Stimulated activated CD8-positive, alpha-beta memory T cell treated with anti-CD3 and anti-CD28 coated beads, Interleukin-12 subunit alpha, Interleukin-12 subunit beta, amount 100 ng/mL, for 4 hours (primary cell): ENCODE measurements at places on chromosomes 2 and 18.

DNA sequence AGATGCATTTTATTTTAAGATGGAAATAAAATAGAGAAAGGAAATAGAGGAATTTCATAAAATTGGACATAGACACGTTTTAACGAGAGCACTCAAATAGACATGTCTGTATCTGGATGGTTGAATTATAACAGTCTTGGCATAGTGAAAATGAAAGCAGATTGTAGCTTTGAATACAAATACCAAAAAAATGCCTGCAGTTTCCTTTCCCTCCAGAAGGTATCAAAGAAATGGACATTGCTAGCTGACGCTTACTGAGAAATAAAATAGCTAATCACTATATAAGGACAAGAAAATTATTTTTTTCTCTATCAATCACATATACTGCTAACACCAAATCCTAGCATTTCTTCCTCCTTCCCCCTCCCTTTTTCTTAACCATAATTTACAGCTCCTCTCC lies 11.4 kb upstream of the MAPRE2 start:
- DNase-seq: no peak

DNA sequence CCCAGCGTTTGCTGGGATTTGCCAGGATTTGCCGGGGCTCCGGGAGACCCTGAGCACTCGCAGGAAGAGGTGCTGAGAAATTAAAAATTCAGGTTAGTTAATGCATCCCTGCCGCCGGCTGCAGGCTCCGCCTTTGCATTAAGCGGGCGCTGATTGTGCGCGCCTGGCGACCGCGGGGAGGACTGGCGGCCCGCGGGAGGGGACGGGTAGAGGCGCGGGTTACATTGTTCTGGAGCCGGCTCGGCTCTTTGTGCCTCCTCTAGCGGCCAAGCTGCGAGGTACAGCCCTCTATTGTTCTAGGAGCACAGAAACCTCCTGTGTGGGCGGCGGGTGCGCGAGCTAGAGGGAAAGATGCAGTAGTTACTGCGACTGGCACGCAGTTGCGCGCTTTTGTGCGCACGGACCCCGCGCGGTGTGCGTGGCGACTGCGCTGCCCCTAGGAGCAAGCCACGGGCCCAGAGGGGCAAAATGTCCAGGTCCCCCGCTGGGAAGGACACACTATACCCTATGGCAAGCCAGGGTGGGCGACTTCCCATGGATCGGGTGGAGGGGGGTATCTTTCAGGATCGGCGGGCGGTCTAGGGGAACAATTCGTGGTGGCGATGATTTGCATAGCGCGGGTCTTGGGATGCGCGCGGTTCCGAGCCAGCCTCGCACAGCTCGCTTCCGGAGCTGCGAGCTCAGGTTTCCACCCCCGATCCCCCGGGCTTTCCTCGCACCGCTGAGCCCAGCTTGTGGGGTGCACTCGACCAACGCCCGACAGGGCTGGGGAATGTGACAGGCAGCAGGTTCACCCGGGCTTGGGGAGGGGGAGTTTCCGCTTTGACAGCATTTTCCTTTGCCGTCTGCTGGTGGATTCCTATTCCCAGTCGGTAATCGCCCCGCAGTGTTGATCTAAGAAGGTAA lies 2.8 kb downstream of the ONECUT2 start:
- no peak for DNase-seq

- no peak for DNase-seq
Measured at GRCh38 chr18:77133835-77134496, 1.4 kb upstream of the MBP start.

- DNase-seq: no peak
Measured at GRCh38 chr2:74206180-74206688, 7.8 kb downstream of the MTHFD2 start.

DNA sequence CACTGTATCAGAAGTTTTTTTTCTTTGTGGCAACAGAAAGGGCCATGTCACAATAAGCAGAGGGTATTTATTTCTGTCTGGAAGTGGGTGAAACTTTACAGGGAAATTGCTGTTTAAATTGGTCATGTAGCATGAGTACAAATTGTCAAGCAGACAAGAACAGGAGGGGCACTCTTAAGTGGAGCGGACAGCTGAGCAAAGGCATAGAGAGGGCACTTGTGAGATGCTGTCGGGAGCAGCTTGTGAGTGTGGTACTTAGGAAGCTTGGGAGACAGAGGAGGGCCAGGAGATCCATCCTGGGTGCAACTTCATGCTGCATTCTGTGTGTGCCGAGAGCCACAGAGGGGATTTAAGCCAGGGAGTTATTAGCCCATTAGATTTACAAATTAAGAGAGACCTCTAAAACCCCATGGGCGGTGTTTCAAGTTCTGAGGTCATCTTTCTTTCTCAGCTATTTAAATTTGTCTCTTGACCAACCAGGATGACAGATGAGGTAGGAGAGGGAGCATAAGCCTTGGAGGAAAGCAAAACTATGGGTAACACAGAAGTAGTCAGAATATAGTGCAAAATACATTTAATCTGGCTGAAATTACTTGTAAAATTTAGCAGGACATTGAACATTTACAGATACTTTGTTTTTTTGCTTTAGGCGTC lies 30.4 kb downstream of the INPP4A start:
- DNase-seq: no peak

DNA sequence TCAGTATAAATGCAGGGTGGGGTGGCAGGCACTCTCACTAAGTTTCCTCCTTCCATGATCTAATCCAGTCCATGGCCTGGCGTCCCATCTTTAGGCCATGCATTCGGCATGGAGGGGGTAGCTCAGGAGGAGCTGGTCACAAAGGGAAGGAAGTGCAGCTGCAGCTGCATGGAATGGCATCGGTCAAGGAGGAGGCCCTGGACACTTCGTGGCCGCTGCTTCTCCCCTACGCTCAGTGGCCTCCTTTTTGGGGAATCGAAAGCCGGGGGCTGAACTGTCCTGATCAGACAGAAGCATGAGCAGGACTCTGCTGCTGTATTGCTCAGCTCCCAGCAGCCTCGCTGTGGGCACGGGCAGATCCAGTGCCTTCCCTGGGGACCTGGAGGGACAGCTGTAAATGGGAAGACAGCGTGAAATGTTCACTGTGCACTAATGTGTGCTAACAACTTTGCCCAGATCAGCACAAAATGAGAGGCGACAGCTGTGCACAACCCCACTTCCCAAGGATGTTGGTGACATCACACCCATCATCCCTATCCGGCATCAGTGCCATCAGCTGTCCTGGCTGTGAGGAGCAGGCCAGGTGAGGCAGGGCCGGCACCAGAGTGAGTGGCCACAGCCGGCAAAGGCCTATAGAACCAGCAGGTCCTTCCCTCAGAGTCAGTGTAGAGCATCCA lies 520.1 kb upstream of the RAB6C start:
- no peak for DNase-seq

- no peak for DNase-seq
Measured at GRCh38 chr18:73316513-73316912, 448.7 kb upstream of the NETO1 start.

DNA sequence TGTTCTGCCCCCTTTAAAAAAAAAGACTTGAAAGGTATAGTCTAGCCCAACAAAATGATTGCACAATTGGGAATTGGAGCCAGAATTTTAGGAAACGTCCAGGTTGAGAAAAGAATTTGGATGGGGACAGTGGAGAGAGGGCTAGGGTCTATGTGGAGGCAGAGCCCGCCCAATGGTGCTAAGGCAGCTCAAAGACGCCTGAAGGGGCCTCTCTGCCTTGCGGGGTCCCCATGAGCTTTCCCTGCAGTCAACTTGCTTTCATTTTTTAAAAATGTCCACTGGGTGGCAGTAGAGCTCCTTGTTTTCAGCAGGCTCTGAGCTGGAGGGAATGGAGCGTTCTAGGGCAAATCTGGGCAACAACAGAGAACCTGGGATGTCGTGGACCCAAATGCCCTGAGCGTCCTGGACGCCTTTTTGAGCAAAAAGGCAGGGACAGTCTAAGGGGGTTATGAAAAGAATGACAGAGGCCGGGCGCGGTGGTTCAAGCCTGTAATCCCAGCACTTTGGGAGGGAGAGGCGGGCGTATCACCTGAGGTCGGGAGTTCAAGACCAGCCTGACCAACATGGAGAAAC lies 40.2 kb upstream of the ITM2C start:
- DNase-seq: peak; percentile 14

DNA sequence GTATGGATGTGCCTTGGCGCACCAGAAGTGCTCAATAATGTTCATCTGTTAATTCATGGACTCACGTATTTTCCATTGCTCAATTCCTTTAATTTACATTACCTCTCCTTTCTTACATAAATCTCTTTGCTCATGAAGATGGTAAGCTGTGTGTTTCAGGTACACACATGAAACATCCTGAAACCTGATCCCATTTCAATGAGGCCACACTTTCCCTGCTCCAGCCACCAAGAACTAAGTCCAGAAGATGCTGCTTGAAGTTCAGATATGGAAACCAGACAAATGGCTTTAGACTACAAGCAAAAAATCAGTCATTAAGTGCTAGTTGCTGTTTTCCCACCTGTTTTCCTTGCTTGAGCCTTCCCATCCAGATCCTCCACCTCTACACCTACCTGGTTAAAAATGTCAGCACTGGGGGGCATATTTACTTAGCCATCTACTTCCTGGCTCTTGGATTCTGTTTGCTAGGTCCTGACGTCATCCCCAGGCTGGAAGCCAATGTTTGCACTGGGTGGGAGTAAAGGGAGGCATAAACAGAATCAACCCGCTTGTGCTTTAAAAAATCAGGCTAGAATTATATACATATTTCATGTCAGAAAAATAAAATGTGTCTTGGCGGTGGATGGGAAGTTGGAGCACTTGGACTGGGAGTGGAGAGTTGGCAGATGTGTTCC lies 309.7 kb downstream of the OSR1 start:
- no peak for DNase-seq

- no peak for DNase-seq
Measured at GRCh38 chr2:215799194-215799593, 214.2 kb downstream of the MREG start.

DNA sequence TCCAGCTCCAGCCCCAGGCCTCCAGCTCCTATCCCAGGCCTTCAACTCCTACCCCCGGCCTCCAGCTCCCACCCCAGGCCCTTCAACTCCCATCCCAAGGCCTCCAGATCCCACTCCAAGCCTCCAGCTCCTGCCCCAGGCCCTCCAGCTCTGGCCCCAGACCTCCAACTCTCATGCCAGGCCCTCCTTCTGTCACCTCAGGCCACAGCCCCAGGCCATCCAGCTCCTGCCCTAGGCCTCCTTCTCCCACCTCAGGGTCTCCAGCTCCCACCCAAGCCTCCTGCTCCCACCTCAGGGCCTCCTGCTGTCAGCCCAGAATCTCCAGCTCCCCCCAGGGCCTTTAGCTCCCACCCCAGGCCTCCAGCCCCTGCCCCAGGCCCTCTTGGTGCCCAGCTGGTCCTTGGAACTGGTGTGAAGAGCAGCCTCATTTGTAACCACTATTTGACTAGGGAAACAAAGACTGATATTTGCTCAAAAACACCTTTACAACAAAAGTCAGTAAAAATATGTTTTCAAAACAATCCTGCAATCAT lies 67.8 kb upstream of the SALL3 start:
- DNase-seq: no peak

GRCh38 chr18:26524002-26524401 lies 24.4 kb downstream of the KCTD1 start:
- no peak for DNase-seq

- DNase-seq: no peak
Measured at GRCh38 chr18:44198612-44199284, 481.9 kb upstream of the SETBP1 start.

DNA sequence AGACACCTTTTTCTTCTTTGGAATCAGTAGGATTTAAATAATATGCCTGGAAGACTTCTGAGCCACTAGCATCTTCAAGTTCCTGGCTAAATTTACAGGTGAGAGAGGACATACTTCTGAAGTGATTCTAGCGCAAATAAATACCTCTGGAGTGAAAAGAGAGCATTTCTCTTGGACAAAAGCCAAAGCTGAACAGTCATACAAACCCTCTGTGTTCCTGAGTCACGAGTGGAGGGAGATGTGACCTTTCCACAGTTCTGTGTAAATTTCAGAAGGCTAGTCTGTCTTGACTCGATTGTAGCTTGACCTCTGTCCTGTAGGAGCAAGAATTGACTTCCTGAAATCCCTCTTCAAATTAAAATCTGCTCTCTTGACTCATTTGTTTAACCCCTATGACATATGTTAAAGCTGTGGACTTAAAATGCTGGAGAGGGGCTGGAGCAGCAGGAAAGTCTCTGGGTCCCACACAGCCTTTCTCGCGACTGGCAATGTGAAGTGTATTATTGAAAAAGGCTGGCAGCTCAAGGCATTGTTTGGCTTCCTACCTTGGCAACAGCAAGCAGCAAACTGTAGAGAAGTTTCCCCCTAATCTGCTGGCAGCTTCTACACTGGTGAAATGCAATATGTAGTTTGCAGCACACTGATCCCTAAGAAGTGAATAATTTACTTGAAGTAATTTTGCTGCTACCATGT lies 79.6 kb upstream of the GCFC2 start:
- no peak for DNase-seq

- no peak for DNase-seq
Measured at GRCh38 chr2:159095813-159096212, 127.4 kb downstream of the TANC1 start.

GRCh38 chr2:217559084-217559483 lies 443.7 kb downstream of the TNS1 start:
- no peak for DNase-seq

DNA sequence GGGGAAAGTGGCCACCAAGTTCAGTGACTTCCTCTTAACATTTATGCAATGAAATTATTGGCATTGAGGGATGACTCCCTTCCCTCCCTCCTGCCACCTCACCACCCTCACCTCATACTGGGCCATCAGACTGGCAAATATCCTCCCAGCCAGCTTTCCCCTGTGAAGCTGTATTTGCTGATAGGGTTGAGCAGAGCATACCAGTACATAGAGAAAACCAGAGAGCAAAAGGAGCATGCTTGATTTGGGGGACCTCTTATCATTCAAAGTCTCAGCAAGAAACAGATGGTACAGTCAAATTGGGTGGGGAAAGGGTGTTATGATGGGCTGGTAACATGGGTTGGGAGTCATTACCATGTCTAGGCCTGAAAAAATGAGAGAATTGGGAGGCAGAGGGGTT lies 19.1 kb upstream of the B3GNT2 start:
- DNase-seq: no peak

DNA sequence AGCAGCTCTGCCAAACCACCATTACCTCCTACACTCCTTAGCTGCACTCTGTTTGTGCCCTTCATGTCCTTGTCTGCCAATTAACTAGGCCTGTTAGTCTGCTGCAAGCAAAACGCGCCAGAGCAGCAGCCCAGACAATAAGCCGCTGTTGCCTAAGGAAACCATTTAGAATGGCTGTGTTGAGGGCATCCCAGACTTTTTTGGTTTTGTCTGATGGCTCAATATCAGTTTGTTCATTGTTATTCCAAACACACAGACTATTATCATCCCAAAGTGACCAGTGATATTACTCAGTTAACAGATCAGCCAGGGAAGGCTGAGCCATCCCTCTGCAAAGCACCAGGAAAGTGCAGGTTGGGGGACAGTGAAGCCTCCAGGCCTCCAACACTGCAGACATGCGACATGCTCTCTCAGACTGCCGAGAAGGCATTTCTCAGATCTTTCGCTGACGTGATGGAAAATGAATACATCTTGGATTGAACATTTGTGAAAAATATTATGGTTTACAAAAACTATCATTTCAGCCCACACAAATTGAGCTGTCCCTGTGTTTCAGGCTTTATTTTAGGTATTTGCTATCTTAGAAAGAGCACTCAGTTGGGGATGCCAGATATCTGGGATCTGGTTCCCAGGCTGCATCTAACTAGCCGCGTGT lies 182.0 kb upstream of the HNRNPA3 start:
- no peak for DNase-seq
